H1 (cell line): ENCODE measurements at places on chromosomes 5 and 9. TPM values are rescaled to one million over a fixed set of nuclear protein-coding genes. Genes with fewer than 3 reads are reported as not detected.

CARTPT gene
- not detected in 2 replicates for total RNA-seq

PTGDS gene
- total RNA-seq, result 2.2 and 2.3 TPM in 2 replicates

ADAMTSL2 gene
- total RNA-seq, result 0.69 and 0.74 TPM in 2 replicates

FUT7 gene
- not detected in 2 replicates for total RNA-seq

SREK1IP1 gene
- total RNA-seq, result 37.2 and 39.0 TPM in 2 replicates
